ENCODE measurements at places on chromosomes 12 and 14.
A peak's percentile ranks its signal among the peaks of the same experiment; 100 is the strongest.

- DNase-seq, result no peak
Observed at GRCh38 chr14:20343862-20344220, 406 bp downstream of the PARP2 start.

DNA sequence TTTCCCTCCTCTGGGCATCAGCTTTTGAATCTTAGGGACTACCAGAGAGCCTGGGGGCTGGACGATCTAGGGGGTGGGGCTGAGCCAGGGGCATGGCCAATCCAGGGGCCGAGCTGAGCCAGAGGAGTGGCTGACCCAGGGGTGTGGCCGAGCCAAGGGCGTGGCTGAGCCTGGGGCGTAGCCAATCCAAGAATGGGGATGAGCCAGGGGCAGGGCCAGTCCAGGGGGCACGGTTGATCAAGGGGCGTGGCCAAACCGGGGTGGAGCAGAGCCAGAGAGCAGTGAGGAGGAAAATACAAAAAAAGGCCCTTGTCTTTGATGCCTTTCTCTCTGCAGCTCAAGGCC lies 219.3 kb upstream of the NOS1 start:
- peak; percentile 97 for DNase-seq

DNA sequence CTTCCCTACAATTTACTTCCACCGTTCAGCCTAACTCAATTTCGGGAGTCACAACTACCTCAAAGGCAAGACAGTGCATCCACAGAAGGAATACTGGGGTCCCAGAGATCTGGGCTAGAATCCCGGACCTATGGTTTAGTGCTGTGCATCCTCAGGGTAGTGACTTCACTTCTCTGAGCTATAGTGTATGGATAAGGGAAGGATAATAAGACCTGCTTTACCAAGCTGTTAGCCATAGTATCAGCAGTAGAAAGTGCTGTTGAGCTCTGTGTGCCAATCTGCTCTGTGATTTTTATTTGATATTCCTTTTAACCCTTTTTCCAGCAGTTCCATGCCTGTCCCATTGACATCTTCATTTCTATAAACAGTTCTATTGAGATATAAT lies 1044.3 kb downstream of the BCL11B start:
- DNase-seq, result no peak

- DNase-seq, result no peak
Observed at GRCh38 chr12:7723926-7724325, 12.7 kb downstream of the DPPA3 start.

DNA sequence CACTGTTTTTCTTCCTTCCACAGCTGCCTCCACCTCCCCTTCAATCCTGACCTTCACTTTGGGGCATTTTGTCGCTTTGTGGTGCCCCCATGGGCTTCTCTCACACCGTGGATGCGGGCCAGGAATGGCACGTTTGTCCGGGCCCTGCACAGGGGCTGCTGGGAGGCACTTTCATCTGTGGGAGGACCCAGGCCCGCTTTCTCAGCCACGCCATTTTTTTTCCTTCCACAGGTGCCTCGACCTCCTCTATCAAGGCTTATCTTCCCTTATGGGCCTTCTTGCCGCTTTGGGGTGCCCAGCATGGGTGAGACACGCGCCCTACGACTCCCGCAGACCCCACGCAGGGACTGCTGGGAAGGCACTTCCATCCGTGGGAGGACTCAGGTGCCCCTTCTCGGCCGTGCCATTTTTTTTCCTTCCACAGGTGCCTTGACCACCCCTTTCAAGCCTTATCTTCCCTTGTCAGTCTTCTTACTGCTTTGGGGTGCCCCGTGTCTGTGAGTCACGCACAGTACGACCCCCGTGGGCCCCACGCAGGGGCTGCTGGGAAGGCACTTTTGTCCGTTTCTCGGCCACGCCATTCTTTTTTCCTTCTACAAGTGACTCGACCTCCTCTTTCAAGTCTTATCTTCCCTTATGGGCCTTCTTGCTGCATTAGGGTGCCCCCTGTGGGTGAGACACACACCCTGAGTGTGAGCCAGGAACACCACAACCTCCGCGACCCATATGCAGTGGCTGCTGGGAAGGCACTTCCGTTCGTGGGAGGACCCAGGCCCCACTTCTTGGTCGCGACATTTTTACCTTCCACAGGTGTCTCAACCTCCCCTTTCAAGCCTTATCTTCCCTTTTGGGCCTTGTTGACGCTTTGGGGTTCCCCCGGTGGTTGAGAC lies 270.7 kb downstream of the ALG10 start:
- DNase-seq, result peak; percentile 33

DNA sequence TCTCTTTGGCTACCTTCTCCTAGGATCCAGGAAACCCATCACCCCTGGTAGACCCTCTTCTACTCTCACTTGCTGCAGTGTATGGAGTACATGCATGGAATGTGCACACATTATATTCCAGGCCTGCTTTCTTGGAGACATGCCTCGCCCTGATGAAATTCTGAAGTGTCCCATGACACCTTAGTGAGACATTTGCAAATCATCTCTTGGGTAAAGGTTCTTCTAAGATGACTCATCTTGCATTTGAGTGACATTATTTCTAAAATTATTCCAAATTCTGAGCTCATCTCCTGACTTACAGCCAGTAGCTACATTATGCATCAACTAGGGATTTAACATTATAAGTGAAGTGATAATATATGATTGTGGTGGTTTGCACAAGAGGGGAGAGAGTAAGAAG lies 49.8 kb downstream of the SDR9C7 start:
- no peak for DNase-seq

- DNase-seq, result no peak
Observed at GRCh38 chr12:44570036-44570583, 306.0 kb downstream of the NELL2 start.

- DNase-seq, result no peak
Observed at GRCh38 chr14:88831284-88831683, 6.8 kb downstream of the TTC8 start.

DNA sequence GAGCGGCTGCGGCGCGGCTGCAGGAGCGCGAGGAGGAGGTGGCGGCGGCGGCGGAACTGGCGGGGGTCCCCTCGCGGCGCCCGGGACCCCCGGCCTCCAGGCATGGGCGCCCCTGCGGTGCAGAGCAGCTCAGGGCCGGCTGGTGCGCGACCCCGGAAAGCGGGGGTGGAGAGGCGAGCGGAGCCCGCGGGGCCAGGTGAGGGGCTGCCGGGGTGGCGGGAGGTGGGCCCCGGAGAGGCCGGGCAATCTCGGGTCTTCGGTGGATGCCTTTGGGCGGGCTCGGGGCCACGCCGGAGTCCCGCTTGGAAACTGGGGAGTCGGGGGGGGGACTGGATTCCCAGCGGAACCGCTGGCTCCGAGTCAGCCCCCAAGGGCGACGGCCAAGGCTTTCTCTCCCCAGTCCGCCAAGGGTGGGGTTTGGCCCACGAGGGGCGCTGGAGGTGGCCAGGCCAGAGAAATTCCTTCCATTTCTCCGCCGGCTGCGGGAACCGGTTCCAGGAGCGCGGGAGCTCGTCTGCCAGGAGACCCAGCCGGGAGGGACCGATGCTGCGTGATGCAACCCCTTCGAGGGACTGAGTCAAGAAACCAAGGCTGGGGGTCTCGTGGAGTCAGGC lies 13.9 kb upstream of the NR4A1 start:
- peak; percentile 79 for DNase-seq

DNA sequence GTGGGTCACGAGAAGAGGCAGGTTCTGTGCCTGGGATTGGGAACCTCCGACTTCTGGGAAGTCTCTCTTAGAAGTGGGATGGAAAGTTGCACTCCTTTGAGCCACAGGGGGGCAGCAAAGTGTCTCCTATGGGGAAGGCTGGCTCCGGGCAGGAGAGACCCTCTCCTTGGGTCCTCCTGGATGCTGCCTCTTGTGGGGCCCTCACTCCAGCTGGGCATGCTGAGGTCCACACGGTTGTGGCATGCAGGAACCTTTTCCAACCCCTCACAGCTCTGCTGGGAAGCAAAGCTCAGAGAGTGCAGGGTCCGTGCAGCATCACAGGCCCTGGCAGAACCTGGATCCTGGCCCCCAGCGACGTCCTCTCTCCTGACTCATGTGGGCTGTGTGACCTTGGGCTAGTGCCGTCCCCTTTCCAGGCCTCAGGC lies 17.4 kb downstream of the SDSL start:
- DNase-seq, result peak; percentile 95

- DNase-seq, result no peak
Observed at GRCh38 chr12:1810201-1810930, 10.0 kb upstream of the LRTM2 start.

GRCh38 chr14:100178691-100179090 lies 19.2 kb upstream of the DEGS2 start:
- no peak for DNase-seq

- no peak for DNase-seq
Observed at GRCh38 chr12:46458500-46459102, 86.0 kb upstream of the SLC38A2 start.

GRCh38 chr12:67774983-67775587 lies 126.5 kb downstream of the DYRK2 start:
- no peak for DNase-seq

- DNase-seq, result peak; percentile 42
Observed at GRCh38 chr14:65103150-65103760, 938 bp upstream of the MAX start.

DNA sequence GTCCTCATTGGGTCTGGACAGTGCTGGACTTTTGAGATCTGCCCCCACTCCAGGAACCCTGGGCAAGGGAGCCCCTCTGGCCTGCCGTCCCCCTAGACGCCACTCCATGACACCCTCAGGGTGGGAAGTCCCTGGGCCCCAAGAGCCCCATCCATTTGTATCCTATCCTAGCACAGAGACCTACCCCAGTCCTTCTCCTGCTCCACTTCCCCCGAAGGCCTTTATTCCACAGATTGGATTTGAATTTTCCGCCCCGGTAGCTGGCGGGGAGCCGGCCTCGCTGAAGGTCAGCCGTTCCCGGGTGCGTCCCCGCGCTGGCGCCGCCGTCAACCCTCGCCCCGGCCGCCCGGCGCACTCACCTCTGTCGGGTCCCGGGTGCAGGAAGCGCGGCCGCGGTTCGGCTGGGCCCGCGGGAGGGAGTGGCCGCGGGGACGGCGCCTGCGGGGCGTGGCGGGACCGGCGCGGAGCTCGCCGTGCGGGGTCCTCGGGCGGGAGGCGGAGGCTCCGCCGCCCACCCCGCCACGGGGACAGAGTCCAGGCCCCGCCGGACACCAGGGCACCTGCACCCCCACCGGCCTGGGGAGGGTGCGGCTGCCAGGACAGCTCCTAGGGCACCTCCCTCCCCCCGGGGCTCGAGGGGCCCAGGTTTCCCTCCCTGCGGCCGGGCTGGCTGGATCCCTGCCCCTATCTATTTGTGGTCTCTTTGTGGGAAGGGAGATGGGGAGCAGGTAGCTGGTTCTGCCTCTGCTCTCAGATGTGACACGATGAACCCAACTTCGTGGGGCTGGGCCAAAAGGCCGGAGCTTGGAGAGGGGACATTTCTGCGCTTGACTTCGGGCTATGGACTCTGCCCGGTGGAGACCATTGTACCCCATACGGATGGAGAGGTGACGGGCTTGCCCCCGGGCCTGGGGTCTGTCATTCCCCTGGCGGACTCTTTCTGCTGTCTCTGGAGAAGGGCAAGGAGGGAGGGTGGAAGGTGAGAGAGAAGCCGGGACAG lies 19.9 kb upstream of the GPR68 start:
- DNase-seq, result peak; percentile 65

GRCh38 chr12:102849722-102850447 lies 67.2 kb downstream of the PAH start:
- DNase-seq, result no peak

- peak; percentile 66 for DNase-seq
Observed at GRCh38 chr14:71324767-71325272, 417.6 kb downstream of the PCNX1 start.

DNA sequence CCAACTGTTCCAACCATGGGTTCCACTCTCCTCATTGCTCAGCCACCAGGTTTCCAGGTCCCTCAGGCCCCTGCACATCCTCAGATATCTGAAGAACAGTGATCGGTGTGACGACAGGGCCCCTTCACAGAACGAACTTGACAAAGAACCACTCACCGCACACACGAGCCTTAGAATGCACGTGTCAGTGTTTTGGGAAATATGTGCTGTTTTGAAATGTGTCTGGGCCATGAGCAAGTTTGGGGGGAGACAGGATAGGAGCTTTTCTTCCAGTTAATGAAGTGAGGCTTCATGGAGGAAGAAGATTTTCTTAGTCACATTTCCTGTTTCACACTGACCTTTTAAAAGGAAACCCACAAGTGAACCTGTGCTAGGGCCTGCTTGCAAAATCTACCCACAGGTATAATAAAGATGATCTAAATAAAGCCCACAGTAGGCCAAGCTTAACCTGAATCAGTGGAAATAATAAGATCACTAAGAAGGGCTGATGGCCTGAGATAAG lies 58.6 kb downstream of the ZFP36L1 start:
- no peak for DNase-seq

DNA sequence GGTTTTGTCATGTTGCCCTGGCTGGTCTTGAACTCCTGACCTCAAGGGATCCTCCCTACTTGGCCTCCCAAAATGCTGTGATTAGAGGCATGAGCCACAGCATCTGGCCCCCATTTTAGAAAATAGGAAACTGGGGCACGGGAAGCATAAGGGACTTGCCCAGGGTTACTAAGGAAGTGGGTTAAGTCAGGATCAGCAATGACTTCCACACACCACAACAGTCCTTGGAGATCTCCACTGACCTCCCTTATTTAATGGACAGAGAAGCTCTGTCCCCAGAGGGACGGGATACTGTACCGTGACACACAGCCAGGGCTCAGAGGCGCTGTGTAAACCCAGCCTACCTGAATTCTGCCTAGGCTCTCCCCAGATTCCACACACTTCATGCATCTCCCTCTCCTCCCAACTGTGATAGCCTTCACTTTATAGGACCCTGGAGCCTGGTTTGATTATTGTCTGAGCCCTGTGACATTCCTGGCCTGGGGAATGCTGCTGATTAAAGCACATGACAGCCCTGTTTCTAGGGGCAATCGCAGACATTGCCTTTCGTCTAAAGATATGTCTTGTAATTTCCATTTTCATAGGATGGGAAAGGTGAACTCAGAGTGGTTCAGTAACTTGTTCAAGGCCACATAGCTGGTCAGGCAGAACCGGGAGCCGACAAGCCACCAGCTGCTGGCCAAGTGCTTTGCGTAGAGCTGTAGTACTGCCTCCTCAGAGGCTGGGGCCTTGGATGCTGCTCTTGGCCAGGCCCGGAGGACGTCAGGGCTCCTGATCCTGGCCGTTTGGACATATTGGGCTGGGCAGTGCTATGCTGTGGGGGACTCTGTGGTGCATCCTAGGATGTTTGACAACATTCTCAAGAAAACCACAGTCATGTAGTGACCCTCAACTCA lies 20.8 kb downstream of the SERPINA1 start:
- no peak for DNase-seq

GRCh38 chr14:63286071-63286470 lies 32.7 kb downstream of the GPHB5 start:
- no peak for DNase-seq

- DNase-seq, result peak; percentile 76
Observed at GRCh38 chr12:104827587-104827986, 130.5 kb downstream of the SLC41A2 start.
